ENCODE measurements at places on chromosomes 4 and X. TPM values are rescaled to one million over a fixed set of nuclear protein-coding genes. Genes with fewer than 3 reads are reported as not detected.

DNA sequence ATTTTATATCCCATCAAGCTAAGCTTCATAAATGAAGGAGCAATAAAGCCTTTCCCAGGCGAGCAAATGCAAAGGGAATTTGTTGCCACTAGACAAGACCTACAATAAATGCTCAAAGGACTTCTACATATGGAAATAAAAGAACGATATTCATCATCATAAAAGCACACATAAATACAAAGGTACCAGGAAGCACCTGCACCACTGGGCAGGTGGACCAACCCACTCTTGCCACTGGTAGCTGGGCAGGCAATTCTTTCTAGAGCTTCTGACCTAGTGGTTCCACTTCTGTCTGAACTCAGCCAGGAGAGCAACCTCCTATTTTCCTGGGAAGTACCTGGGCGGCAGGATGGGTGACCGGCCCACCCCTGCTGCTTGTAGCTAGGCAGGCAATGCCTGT is 237.2 kb upstream of the ITM2A start:
- DNase-seq, result no peak

DNA sequence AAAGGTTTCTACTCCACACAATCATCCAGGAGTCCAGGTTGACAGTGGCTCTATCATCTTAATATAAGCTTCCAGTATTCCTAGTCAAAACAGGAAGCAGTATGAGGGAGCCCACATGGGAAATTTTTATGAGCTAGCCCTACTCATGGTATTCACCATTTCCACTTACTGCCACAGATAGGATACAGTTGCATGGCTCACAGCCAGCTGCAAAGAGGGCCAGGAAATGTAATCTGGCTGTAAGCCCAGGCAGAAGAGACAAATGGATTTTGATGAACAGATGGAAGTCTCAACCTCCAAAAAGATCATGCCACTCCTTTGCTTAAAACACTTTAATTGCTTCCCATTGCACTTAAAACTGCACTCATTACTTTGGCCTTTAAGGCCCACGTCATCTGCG is 150.6 kb downstream of the ADAMTS3 start:
- DNase-seq, result peak; percentile 69

The DGKK gene
- 0.05 TPM for total RNA-seq

The GPAT3 gene
- total RNA-seq, result 0.50 TPM

DNA sequence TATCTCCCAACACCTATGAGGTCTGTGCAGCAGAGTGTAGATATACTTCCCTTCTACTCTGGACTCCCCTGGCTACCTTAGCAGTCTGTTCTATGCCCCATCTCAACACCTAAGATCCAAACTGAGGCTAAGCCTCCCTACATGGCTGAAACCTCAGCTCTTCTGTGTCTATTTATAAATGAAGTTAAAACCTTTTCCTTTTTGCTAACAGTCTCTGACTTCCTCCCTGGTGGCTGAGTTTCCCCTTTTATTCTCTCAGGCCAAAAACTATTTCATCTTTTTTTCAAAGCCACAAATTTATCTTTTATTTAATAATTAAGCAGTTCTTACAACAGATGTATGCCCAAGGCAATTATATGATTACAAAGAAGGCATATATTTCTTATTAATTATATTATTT is 111.8 kb upstream of the STIM2 start:
- DNase-seq, result no peak

The DCAF8L2 gene
- not detected for total RNA-seq

DNA sequence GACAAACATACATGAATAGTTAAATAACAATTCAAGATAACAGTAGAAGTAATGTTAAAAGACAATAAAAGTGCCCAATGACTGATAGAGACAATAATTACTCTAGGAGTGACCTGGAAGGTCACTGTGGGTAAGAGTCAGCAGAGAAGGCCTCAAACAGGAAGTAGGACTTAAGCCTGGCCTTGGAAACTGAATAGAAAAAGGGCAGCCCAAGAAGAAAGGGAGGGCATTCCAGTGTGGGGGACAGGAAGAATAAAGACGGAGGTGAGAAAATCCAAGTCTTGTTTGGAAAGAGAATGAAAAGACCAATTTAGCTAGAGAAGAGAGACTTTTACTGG is 6.0 kb downstream of the P2RY4 start:
- no peak for DNase-seq

- DNase-seq, result no peak
Observed at GRCh38 chr4:83258461-83258860, 26.1 kb downstream of the COQ2 start.

GRCh38 chrX:136321532-136321931 is 20.8 kb downstream of the ADGRG4 start:
- DNase-seq, result no peak

DNA sequence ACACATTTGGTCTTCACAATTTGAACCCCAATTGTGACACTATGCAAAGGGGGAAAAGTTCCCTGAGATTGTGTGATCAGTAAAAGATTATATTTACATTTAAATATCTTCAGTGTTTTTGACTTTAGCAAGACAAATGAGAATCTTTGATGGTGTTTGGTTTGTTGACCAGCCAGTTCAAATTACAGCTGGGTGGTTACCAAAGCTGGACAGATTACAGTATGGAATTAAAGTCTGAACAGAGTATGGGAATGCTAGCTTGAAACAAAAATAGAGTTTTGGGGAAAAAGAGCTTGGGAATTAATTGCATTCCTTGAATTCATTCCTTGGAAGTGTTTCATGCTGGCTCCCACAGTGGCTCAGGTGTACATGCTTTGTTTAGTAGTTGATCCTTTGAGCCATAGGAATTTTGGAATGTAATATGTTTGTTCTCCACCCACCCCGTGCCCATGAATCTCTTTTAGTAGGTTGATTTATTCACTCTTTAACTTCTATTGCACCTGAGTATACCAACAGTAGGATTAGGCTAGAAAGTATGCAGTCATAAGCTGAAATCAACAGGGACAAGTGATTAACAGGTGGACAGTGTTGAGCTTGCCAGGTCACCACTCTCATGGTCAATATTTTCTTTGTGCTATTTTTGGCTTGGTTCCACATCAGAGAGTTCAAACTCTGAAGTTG is 81.1 kb upstream of the HELT start:
- no peak for DNase-seq

DNA sequence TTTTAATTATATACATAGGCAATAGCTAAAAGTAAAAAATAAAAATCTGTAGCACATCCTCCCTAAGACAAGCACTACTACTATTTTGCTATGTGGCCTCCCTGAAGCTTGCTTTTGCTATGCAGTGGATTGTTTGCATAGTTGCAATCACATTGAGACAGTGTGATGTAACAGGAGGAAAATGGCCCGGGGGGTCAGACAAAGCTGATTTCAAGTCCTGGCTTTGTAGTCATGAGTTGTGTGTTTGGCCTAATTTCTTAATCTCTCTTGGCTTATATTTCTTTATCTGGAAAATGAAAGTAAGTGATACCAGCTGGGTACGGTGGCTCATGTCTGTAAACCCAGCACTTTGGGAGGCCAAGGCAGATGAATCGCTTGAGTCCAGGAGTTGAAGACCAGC is 166.6 kb downstream of the LHFPL1 start:
- DNase-seq, result peak; percentile 33

DNA sequence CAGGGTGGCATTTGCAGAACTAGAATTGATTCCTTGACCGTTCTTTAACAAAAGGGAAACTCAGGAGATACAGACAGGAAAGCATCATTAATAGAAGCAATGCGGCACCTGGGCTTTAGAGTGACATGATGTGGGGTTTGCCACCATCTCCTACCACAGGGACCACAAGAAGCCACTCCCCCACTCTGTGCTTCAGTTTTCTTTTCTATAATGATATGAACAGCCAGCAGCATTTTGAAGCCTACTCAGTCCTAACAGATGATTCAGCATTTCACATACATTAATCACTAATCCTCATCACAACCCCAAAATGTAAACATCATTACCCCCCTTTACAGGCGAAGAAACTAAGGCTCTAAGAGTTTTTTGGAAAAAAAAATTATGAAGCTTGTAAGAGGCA is 22.9 kb downstream of the CCDC149 start:
- no peak for DNase-seq

DNA sequence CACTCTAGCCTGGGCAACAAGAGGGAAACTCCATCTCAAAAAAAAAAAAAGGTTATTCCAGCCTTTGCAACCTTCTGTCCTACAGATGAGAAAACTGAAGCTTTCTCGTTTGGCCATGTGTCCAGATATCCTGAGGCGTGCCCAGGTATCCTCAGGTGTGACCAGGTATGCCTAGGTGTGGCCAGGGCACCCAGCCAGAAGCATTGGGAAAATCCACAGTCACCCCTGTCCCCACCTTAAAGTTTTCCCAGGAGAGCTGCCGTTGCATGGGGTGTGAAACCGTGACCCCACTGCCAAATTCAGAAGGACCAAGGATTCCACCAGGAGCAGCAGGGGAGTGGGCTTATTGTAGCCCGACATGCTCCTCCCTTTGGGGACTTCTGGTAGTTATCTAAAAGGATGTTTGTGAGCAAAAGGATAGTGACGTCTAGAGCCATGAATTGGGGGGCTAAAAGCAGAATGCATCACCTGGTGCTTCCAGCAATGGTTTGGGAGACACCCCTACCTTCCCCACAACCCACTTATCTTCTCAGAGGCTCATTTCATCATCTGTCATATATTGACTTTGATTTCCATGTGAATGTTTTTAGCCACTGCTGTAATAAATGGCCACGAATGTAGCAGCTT is 4.0 kb upstream of the DHRSX start:
- DNase-seq, result no peak

DNA sequence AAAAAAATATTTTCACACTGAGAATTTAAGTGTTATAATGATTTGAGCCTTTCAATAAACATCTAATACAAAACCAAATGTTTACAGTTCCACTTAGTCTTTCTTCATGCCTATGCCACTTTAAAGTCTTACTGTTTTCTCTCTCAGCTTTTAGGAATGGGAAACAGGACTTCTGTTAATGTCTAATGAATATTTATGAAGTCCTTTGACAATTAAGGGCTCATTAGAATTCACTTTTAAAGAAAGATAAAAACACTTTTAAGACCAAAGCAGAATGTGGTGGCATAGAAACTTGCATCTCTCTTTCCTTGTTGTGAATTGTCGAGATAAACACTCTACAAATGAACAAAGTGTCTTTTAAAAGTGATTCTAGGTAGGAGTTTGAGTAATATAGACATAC is 315.9 kb downstream of the BMPR1B start:
- DNase-seq, result no peak

The CXCR3 gene
- not detected for total RNA-seq

GRCh38 chr4:8928074-8928473 is 56.4 kb upstream of the HMX1 start:
- no peak for DNase-seq

DNA sequence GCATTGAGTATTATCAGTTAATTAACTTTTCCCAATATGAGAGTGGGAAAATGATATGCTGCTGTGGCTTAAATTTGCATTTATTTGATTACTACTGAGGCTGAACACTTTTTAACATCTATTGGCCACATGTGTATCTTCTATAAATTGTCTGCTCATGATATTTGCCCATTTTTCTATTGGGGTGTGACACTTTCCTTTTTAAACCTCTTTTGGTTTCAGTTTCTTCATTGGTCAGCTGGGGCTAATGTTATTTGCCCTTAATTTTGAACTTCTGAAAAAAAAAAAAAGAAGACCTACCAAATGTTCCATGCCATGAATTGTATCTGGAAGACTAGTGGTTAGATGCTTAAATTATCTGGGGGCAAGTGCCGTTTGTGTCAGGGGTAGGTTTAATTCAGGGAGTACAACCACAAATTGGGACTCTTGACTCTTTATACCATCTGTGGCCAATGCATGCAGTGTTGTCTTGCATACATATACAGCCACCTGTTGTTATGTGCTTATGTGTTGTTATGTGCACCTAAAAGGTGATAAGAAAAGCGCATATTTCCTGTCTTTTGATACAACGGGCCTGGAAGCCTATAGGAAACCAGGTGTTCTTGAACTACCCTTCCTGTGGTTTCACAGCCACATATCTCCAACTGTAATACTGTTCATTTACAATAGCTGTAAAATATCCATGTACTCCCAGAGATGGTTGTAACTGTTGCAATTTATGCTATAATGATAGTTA is 49.0 kb downstream of the SH2D1A start:
- DNase-seq, result no peak

The MAGEA4 gene
- total RNA-seq, result not detected

The FANCB gene
- total RNA-seq, result 2.8 TPM

- DNase-seq, result no peak
Observed at GRCh38 chr4:39357002-39357401, 9.2 kb downstream of the RFC1 start.

- peak; percentile 57 for DNase-seq
Observed at GRCh38 chr4:56320293-56320692, 67.0 kb downstream of the AASDH start.

Measured in astrocyte (in vitro differentiated cells and primary cell).